Stimulated activated CD4-positive, alpha-beta T cell treated with anti-CD3 and anti-CD28 coated beads, Interleukin-1b, Interleukin-23, amount 100 ng/mL, for 1 hour (primary cell): ENCODE measurements at places on chromosomes 2 and 18.

DNA sequence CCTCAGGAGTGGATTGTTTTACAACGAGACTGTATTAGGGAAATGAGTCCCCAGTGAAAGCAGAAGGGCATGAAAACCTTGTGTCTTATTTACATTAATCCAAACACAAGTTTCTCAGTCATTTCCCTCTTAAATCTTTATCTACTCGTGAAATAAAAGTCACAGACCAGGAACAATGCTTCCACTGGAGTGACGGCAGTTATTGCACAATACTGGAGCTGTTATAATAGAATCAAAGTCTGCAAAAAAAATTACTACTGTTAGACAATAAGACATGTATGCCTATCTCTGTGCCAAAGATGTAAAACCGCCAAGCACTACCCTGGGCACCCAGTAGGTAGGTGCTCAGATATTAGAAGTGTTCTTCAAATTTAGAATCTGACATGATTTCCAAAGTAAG, 375.5 kb downstream of the ZNF521 start:
- DNase-seq: no peak

GRCh38 chr2:223529696-223530095, 72.5 kb downstream of the SCG2 start:
- no peak for DNase-seq

DNA sequence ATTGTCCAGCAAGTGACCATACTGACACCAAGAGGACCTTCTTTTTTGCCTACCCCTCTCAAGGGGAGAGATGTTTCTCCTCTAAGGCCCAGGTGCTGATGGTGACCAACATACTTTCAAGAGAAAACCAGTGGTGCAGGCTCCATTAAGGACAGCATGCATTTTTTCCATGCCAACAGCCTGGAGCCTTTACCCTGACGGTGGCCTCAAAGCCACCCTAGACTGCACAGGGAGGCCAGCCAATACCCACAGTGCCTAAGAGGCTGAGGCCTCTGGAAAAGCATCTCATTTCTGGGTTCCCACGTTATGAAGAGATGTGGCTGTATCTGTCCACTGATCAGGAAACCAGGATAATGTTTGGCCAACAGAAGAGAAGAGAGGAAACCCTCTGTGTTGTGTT, 19.3 kb downstream of the SPRED2 start:
- DNase-seq: no peak

DNA sequence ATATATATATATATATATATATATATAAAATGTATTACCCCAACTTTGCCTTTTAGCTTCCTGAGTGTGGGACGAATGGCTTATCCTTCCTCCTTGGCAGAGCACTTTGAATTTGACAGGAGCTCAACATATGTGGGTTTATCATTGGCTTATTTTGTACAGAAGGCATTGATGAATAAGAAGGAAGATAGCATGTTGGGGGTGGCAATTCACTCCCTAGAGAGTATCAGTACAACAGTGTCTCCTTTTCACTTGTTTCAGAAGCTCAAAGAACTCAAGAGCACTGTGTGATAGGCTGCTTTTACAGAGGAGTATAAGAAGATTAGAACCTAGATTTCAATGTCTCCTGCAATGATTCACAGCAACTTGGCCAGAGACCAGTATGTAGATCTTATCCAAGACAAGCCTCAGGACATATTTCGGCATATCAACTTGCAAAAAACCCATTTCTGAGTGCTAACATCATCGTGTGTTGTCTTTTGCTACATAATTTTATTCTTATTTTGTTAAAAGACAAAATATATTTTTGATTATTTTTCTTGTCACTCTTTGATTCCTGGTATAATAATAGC, 345.8 kb downstream of the SOCS6 start:
- DNase-seq: no peak

DNA sequence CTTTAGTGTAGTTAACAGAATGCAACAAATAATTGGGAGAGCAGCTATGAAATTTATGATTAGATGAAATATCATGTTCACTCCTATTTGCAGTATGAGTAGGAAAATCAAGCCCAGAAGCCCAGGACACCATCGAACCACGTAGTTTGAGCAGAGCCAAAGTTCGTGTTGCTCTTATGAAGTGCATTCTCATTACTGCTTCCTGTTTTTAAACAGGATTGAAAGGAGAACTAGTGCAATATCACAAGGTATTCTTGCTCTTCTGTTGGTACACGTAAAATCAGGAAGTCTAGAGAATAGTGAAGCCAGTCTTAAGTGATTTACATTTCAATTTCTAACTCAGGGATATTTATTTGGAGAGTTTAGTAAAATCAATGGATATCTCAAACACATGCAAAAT, 21.1 kb downstream of the ARHGAP15 start:
- no peak for DNase-seq

DNA sequence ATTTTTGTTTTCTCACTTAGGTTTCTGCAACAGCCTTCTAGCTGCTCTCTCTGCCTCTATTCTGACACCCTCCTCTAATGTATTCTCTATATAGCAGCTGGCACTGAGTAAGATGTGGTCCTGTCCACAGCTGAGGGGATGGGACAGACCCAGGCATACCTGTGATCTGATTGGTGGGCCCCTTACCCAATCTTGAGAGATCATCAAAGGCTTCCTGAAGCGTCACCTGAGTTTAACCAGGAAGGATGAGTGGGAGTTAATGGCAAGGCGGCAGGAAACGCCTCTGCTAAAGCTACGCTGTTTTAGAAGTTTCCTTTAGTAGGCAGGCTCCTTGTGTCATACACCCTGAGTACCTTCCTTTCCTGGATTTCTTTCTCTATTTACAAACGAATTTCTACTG, 5.7 kb upstream of the TET3 start:
- DNase-seq: no peak

DNA sequence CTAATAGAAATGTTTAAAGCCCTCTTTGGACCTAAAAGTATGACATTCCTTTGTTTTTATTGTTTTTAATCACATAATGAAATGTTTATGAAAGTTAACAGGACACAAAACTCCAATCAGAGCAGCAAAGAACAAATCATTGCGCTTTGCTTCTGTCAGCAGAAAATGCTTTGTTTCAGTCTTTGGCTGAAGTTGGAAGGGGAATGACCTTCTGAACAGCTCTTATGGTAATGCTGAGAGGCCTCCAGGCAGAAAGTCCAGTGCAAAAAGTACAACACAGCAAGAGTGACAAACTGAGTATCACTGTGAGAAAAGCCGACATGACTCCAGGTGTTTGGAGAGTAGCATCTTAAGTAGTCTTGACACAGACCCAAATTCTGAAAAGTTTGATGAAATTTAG, 147.7 kb upstream of the SP5 start:
- no peak for DNase-seq

DNA sequence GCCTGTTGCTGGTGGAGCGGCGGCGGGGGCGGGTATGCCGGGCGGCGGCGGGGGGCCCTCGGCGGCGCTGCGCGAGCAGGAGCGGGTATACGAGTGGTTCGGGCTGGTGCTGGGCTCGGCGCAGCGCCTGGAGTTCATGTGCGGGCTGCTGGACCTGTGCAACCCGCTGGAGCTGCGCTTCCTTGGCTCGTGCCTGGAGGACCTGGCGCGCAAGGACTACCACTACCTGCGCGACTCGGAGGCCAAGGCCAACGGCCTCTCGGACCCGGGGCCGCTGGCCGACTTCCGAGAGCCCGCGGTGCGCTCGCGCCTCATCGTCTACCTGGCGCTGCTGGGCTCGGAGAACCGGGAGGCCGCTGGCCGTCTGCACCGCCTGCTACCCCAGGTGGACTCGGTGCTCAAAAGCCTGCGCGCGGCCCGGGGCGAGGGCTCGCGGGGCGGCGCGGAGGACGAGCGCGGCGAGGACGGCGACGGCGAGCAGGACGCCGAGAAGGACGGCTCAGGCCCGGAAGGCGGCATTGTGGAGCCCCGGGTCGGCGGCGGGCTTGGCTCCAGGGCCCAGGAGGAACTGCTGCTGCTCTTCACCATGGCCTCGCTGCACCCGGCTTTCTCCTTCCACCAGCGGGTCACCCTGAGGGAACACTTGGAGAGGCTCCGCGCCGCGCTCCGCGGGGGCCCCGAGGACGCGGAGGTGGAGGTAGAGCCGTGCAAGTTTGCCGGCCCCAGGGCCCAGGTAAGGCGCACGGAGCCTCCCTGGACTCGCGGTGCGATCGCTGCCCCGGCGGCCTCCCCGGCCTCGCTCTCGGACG, 1.0 kb downstream of the ZCCHC2 start:
- no peak for DNase-seq

DNA sequence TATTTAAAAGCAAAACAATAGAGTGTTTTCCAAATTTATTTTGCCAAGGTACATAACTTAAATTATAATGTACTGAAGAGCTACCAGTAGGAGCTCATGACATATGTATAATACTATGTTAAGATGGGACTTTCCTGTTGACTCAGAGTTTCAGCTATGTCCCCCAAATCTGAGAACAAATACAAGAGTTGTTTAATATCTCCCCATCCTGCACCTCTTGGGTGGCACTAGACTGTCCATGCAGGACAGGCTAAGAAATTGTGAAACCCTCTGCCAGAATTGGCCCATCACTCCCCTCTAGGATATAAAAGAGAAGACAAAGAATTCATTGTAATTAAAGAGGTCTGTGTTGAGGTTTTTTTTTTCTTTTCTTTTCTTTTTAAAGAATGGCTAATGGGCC, 21.7 kb upstream of the CTAGE1 start:
- no peak for DNase-seq

GRCh38 chr2:10089565-10090190, 9.5 kb upstream of the CYS1 start:
- no peak for DNase-seq

DNA sequence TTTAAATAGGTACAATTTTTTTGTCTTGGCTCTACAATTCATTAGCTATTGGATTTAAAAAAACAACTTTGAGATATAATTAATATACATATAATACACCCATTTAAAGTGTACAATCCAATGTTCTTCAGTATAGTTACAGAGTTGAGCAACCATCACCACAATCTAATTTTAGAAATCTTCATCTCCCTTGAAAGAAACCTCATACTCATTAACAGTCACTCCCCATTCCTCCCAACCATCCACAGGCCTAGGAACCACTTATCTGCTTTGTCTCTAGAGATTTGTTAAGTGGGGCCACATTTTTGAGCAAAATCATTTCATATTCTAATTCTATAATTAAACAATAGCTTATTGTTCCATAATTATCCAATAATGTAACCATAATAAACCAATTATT, 32.6 kb downstream of the MRPL33 start:
- no peak for DNase-seq

DNA sequence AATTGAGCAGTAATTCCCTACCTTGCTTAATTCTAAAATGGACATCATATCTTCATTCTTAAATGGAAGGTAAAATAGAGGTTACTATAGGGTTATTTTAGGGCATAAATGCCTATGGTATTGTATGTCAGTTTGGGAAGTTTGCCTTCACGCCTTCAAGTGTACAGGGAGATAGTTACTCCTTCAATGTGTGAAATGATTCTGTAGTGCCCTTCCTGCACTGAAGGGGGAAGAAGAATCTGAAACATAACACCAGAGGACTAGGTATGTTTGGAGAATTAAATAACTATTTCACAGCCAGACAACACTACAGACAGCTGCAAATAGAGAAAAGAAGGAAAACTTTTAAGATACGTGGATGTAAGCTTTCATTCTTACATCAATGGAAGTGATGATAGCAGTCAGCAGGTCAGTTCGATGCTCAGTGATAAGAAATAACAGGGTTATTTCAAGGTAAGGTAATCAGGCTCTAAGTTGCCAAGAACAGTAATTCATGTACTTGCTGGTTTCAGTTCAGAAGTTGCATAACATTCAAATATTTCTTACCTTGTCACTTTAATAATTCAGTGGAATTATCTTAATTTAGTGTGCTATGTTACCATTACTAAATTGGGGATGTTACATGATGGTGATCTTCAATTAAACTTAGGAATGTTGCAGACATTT, 4.0 kb downstream of the PKP4 start:
- DNase-seq: no peak

GRCh38 chr2:236127010-236127409, 41.2 kb downstream of the GBX2 start:
- no peak for DNase-seq

DNA sequence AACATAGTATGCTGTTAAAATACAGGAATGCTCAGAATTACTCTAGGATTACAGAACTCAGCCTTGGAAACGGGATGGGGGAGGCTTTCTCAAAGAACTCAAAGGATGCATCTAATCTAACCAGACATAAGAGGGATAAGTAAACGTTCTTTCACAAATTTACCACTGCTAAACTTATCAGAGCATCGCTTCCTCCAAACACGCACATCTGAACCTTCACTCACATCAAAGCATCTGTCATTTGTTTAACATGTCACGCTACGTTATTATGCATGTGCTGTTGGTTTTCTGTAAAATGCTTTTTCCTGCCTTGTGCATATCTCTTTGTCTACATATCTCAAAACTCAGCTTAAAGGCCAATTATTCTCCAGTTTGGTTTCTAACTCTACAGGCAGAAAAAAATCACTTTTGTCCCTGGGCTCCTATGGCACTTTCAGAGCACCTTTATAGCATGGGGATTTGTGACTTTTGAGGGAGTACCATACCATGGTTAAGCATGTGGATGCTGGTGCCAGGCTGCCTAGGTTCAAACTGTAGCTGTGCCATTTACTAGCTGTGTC, 106.7 kb upstream of the FSHR start:
- DNase-seq: no peak

DNA sequence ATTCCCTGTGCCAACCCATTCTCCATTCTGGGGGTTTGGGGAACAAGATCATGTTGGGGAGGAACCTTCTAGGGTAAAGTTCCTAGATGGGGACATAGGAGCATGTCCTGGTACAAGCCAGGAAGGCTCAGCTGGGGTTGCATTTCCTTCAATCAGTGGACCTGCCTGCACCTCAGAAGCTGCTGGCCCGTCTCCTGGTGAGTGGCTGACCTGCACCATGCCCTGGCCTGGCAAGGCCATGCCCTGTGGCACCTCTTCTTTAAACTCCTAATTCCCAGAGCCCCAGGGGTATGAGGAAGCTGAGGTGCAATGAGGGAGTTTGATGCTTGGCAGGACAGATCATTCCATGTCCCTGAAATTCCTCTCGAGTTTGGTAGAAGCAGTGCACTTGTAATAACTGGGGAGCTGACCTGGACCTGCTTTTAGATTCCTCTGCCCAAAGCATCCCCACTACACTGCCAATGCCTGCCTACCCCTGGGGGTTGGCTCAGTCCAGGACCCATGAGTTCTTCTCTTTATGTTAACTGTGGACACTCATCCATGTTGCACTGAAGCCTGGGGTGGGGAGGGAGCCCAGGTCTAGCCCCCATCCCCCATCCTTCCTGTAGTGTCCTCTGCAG, 25.3 kb downstream of the MROH2A start:
- no peak for DNase-seq

DNA sequence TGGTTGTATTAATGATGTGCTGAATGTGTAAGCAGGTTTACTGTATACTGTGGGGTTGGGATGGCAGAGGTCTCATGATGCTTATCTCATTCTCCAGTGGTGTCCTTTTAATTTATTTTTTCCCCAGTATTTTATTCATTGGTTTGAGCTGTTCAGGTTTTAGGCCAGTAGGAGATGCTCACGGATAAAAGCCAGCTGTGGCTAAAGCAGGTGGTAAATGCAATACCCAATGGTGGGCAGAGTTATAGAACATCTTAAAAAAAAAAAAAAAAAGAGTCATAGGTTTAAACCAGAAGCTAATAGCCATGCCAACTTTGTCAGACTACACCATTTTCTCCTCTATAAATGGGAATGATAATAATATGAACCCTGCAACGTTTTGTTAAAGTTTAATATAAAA, 57.8 kb upstream of the NEUROD1 start:
- no peak for DNase-seq
